ENCODE measurements at places on chromosomes 1 and 21. TPM values are rescaled to one million over a fixed set of nuclear protein-coding genes. Genes with fewer than 3 reads are reported as not detected.

CTPS1 gene
- total RNA-seq: 28.3 TPM

ZNF648 gene
- total RNA-seq: 0.29 TPM

CELA2B gene
- total RNA-seq: not detected

DNA sequence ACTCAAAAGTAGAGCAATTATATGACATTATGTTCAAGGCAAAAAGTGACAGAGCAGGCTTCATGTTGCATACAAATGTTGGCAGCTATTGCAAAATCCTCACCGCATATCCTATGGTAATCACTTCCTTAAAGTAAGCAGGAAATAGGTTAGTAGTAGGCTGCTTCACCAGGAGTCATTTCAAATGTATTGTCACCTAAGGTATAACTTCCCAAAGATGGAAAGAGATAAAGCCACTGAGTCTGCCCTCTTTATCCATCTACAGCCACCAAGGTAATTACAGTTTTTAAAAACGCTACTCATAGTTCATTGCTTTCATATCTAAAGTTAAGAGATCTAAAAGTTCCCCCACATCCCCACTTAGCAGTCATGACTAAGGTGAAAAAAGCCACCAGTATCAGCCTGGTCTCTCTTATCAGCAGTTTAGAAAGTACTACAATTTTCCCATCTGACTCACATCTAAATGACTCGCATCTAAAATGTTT, 31.6 kb upstream of the UBE2U start:
- no peaks in the 10 kb centered on the region for H3K27me3 ChIP-seq
- H3K4me1 ChIP-seq: no peaks in the 10 kb centered on the region
- no peak for DNase-seq
- no peak overlapping the region for H3K27ac ChIP-seq
- peaks cover 59% of the 10 kb centered on the region for H3K36me3 ChIP-seq

DNA sequence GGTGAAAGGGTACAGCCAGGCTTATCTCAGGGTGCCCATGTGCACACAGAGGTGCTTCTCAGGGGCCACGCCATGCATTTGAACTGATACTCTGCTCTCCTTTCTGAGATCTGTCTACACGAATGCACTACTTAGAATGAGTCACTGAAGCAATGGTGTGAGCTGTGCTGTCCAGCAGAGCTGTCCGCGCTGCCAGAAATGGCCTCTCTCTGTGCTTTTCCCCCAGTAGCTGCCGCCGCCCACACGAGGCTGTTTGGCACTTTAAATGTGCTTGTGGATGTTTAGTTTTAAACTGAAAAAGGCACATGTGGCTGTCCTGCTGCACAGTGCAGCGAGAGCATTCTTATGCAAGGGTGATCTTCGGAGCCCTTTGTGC, 87.1 kb upstream of the COL6A1 start:
- no peak overlapping the region for H3K4me3 ChIP-seq
- H3K27ac ChIP-seq: peak overlapping the region; percentile 63
- no peak for DNase-seq
- no peaks in the 10 kb centered on the region for H3K4me1 ChIP-seq
- no peaks in the 10 kb centered on the region for H3K36me3 ChIP-seq

DNA sequence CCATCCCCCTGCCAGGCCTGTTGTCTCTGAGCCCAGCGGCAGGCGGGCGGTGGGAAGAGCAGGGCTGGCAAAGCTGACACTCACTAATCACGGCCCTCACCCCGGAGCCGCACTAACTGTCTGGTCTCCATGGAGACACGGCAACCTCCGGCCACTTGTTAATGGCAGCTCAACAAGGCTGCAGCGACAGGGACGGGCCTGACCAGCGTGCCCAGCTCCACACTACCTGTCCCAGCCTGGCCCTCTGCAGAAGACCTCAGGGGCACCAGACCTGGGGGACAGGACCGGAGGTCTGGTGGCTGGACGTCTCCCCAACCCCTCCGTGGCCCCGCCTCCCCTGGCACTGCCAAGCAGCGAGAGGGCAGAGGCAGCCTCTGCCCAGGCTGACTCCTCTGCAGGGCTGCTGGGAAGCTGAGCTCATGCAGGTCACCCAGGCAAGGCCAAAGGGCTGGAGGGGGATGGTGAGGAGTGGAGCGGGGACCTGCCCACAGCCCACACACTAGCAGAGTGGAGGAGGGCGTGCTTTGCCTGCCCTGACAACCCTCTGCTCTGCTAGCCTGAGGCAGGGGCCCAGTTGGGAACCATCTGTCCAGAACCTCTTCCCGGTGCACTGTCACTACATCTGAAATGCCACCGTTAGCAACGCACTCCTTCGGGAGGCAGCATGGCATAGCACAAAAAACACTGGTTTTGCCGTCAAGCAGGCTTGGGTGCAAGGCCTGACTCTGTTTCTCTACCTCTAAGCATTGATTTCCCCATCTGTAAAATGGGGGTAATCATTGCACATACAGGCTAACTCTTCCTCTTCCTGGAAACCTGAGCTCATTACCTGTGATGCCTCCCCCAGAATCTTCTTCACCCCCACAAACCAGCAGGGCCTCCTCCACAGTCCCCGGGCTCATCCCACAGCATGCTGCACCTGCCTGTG, 29.6 kb upstream of the WASF2 start:
- H3K27me3 ChIP-seq: no peaks in the 10 kb centered on the region
- no peak overlapping the region for H3K4me3 ChIP-seq
- peak; percentile 73 for DNase-seq
- H3K4me1 ChIP-seq: peaks cover 4% of the 10 kb centered on the region
- peak overlapping the region; percentile 91 for H3K27ac ChIP-seq
- H3K36me3 ChIP-seq: no peaks in the 10 kb centered on the region

DNA sequence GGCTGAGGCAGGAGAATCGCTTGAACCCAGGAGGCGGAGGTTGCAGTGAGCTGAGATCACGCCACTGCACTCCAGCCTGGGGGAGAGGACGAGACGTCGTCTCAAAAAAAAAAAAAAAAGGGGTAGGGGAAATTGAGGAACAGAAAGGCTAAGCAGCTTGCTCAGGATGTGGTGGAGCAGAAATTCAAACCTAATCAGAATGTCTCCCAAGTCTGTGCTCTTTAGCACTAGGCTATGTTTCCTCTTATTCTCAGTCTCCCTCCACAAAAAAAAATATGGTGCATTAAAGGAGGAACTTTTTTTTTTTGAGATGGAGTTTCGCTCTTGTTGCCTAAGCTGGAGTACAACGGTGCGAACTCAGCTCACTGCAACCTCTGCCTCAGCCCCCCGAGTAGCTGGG, 114.2 kb downstream of the SLC16A1 start:
- no peaks in the 10 kb centered on the region for H3K27me3 ChIP-seq
- no peaks in the 10 kb centered on the region for H3K36me3 ChIP-seq
- H3K4me3 ChIP-seq: no peak overlapping the region
- DNase-seq: no peak
- no peak overlapping the region for H3K27ac ChIP-seq
- peaks cover 13% of the 10 kb centered on the region for H3K4me1 ChIP-seq

DNA sequence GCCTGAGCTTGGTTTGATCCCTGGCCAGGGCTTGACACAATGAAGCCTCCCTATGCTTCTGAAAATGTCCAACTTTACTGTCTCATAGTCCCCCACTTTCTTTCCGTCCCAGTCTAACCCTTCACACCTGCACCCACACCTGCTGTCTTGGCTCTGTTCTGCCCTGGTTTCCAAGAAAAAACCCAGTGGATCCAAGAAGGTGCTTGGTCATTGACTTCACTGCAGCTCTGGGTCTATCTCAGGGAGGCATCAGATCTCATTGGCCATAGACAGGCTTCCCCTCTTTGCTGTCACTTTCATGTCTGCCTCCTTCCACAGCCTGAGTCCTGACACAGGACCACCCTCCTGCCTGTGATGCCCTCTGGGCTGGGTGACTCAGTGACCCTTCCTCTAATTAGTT, 37.8 kb upstream of the ETV3 start:
- no peak overlapping the region for H3K4me3 ChIP-seq
- H3K36me3 ChIP-seq: no peaks in the 10 kb centered on the region
- H3K27me3 ChIP-seq: no peaks in the 10 kb centered on the region
- H3K27ac ChIP-seq: no peak overlapping the region
- no peaks in the 10 kb centered on the region for H3K4me1 ChIP-seq
- no peak for DNase-seq

- H3K27me3 ChIP-seq: no peaks in the 10 kb centered on the region
- no peak for DNase-seq
- H3K4me3 ChIP-seq: no peak overlapping the region
- H3K36me3 ChIP-seq: no peaks in the 10 kb centered on the region
- no peak overlapping the region for H3K27ac ChIP-seq
- H3K4me1 ChIP-seq: no peaks in the 10 kb centered on the region
Measured at GRCh38 chr1:236508593-236509027, 15.2 kb upstream of the LGALS8 start.

DNA sequence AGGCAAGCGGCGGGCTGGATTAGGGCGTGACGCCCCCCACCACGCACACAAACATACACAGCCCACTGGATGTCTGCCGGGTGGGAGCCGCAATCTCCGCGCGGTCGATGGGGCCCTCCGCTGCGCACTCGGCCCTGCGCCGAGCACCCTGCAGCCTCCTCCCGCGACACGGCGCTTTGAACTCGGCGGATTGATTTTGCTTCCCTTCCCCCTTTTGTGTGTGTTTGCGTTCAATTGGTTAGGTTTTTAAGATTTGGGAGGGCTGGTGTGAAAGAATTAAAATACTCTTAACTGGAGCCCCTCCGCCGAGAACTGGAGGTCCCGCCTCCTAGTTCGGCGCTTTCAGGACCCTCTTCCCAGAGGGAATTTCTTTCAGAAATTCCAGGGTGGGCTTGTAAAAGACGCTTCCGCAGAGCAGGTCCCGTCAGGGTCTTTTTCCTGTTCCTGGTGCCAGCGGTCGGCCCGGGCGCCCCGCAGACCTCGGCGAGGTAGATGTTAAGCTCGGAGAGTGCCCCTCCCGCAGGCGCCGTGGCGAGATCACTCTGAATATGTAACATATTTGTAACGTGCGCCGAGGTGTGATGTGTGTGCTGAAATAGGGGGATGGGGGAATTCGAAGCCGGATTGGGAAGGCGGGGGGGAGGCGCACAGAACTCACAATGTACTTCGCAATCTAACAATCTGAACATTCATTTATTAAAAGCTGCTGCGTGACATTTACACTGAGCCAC, 8.0 kb upstream of the BARHL2 start:
- H3K4me3 ChIP-seq: peak overlapping the region; percentile 82
- peak; percentile 78 for DNase-seq
- H3K36me3 ChIP-seq: no peaks in the 10 kb centered on the region
- peaks cover 100% of the 10 kb centered on the region for H3K27me3 ChIP-seq
- peaks cover 5% of the 10 kb centered on the region for H3K4me1 ChIP-seq

DNA sequence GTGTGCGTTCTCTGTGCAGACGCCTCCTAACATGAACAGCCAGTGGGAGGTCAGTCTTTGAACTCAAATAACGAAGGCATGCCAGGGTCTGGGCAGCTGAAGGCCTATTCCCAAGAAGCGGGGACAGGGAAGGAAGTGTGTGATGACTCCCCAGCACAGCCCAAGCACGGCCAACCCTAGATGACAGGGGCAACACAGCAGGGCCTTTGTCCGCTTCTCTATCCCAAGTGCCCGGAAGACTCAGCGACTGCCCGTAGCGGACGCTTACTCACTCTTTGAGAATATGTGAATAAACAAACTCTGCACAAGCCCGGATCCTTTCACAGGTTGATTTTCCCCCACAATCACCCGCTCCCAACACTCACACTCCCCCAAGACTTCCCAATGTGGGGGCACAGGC, 11.2 kb downstream of the C1orf198 start:
- H3K27me3 ChIP-seq: no peaks in the 10 kb centered on the region
- H3K4me3 ChIP-seq: no peak overlapping the region
- H3K27ac ChIP-seq: peak overlapping the region; percentile 67
- peaks cover 39% of the 10 kb centered on the region for H3K36me3 ChIP-seq

DNA sequence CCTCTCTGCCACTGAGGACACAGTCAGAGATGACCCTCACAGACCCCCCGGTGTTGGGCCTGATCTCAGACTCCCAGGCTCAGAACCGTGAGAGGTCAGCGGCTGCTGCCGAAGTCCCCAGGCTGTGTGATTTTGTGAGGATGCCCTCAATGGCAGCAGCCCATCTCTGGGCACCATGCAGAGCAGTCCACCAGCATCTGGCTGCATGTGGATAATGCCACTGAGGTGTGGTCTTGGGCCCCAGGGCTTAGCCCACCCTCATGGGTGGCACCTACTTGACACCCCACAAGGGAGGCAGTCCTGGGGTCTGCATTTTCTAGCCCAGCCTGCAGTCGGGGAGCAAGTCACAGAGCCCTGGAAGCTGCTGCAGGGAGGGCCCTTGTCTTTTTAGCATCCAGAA, 5.5 kb upstream of the ACTRT2 start:
- no peak overlapping the region for H3K27ac ChIP-seq
- no peak for DNase-seq
- H3K4me1 ChIP-seq: no peaks in the 10 kb centered on the region

GRCh38 chr1:21851430-21852250, 39.6 kb downstream of the LDLRAD2 start:
- no peaks in the 10 kb centered on the region for H3K4me1 ChIP-seq
- H3K27ac ChIP-seq: no peak overlapping the region
- no peak for DNase-seq

DNA sequence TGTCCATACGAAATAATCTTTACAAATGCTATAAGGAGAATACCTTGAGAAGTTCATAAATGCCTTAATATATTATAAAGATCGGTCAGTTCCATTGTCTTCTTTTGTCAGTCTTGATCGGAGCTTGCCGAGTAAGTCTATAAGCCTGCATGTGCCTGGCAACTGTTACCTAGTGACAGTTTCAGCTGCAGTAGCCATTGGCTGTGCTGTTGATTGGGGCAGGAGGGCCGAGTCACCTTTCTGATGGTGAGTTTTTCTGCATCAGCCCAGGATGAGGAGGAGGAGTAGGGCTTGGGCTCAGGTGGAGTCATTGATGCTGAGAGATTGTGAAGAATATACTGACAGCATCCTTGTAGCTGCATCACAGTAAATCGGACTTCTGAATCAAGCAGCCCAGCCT, 1.9 kb upstream of the GPR52 start:
- H3K27me3 ChIP-seq: no peaks in the 10 kb centered on the region
- peak; percentile 73 for DNase-seq
- H3K27ac ChIP-seq: no peak overlapping the region

DNA sequence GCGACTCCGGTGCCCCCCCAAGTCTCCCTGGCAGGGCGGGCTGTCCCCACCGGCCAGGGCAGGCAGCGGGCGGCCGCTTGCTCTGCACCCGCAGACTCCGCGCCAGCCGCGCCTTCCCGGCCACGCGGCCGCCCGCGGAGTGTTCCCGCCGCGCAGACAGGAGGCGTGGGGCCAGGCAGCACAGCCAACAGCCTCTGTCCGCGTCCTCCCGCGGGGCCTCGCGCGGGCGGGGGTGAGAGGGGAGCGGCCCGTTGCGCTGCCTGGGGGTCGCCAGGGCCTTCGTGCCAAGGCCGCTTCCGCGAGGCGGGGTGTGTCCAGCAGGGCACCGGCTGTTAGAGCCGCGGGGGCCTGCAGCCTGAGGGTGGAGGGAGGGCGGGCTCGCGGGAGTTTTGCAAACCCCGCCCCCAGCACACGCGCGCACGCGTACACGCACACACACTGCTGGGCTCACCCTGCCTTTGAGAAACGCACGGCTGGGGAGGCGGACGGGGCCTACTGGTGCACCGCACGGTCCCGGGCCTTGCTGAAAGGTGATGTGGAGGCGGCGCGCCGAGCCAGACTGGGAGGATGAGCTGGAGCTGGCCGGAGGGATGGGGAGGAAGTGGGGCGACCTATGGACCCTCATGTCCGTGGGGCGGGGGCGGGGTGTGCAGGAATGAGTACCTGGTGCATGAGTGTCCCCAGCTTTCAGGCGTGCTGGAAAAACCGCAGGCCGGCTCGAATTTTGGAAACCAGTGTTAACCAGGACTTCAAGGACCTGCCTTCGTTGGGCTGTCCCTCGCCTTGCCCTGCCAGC, 41.5 kb downstream of the KIAA1614 start:
- DNase-seq: no peak
- H3K27ac ChIP-seq: no peak overlapping the region
- no peak overlapping the region for H3K4me3 ChIP-seq
- no peaks in the 10 kb centered on the region for H3K4me1 ChIP-seq
